Upper lobe of right lung (tissue), 1 donor: ENCODE measurements at places on chromosomes 3 and 15. TPM values are rescaled to one million over a fixed set of nuclear protein-coding genes. Genes with fewer than 3 reads are reported as not detected.
A peak's percentile ranks its signal among the peaks of the same experiment; 100 is the strongest.

DNA sequence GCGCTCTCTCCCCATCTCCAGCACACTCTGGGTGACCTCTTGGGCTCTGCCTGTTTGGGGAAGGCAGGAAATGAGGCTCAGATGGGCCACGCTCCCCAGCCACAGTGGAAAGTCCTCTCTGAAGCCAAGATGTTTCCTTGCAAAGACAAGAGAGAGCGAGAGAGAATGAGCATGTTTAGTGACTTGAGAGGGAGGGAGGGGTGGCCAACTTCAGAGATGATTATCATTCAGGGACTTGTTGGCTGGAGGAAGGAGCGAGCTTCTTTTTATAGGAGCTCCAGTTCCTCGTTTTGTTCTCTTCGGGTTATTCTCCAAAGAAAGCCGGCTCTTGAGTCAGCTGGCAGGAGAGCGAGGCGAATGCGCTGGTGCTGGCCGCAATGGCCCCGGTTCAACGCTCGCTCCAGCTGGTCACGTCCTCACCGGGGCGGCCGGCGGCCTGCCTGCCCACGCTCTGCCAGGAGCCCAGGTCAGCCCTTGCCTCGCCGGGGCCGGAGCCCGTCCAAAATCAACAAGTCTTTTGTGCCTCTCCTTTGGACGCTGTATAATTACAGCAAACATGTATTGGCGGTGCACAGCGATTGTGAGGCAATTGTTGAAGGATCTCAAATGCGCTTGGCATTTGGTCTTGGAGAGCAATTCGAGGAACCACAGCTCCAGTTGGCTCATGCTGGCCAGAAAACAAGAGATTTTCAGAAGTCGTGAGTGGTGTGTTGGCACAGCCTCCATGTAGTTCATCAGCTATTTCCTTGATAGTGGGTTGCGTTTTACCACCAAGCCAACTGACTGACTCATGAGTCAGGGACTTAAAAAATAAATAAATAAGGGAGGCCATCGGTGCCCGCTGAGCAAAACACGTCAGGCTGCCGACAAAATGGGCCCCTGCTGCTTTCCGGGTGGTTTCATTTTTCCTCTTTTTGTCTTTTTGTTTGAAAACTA, 288.6 kb downstream of the UACA start:
- peak overlapping the region; percentile 56 for H3K27ac ChIP-seq
- peak overlapping the region; percentile 18 for H3K4me3 ChIP-seq
- no peaks in the 10 kb centered on the region for H3K36me3 ChIP-seq
- peaks cover 32% of the 10 kb centered on the region for H3K4me1 ChIP-seq
- DNase-seq, result peak; percentile 90

DNA sequence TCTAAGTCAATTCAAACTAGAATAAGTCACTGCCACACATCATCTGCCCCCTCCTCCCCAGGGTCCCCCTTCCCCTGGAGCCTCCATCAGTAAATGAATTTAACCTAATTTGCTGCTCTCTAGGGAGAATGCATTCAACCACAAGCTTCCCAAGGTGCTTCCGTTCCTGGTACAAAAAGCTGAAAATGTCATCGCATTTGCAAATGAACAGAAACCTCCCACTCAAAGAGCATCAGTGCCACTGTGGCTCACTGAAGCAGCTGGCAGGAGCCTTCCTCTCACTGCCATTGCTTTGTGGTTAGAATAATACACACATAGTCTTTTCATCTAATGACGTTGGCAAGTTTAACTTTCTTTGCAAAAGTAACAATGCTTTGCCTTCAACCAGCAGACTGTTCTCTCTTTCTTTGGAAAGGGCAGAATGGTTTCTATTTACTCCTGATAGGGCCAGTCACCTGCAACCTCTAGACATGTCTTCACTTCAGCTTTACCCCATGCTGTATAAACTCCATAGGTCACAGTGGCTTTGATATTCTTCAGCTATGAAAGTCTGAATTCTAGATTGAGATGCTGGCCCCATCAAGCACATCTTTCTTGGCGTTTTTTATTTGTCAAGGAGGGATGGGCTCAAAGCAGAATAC, 238.1 kb downstream of the CPNE4 start:
- H3K4me3 ChIP-seq, result no peak overlapping the region
- H3K36me3 ChIP-seq, result no peaks in the 10 kb centered on the region
- H3K27me3 ChIP-seq, result no peaks in the 10 kb centered on the region
- peaks cover 10% of the 10 kb centered on the region for H3K4me1 ChIP-seq

GRCh38 chr3:10445561-10446175, 59.7 kb downstream of the ATP2B2 start:
- DNase-seq, result no peak
- no peaks in the 10 kb centered on the region for H3K36me3 ChIP-seq
- H3K27me3 ChIP-seq, result no peaks in the 10 kb centered on the region
- H3K4me1 ChIP-seq, result no peaks in the 10 kb centered on the region
- no peak overlapping the region for H3K4me3 ChIP-seq

- H3K27me3 ChIP-seq, result no peaks in the 10 kb centered on the region
- H3K4me3 ChIP-seq, result no peak overlapping the region
- H3K27ac ChIP-seq, result no peak overlapping the region
- H3K36me3 ChIP-seq, result no peaks in the 10 kb centered on the region
- DNase-seq, result no peak
Observed at GRCh38 chr15:77017091-77017660, 22.2 kb downstream of the PSTPIP1 start.

GRCh38 chr3:15266510-15267376, 60.7 kb downstream of the CAPN7 start:
- peaks cover 14% of the 10 kb centered on the region for H3K36me3 ChIP-seq
- no peak for DNase-seq
- no peaks in the 10 kb centered on the region for H3K27me3 ChIP-seq
- H3K27ac ChIP-seq, result peak overlapping the region; percentile 6
- H3K4me3 ChIP-seq, result no peak overlapping the region

- H3K27me3 ChIP-seq, result no peaks in the 10 kb centered on the region
- H3K36me3 ChIP-seq, result no peaks in the 10 kb centered on the region
- DNase-seq, result no peak
- H3K27ac ChIP-seq, result no peak overlapping the region
- no peak overlapping the region for H3K4me3 ChIP-seq
Observed at GRCh38 chr15:49115062-49115461, 40.3 kb downstream of the COPS2 start.

STAB1 gene
- total RNA-seq, result 152 TPM

FEZF2 gene
- not detected for total RNA-seq

DNA sequence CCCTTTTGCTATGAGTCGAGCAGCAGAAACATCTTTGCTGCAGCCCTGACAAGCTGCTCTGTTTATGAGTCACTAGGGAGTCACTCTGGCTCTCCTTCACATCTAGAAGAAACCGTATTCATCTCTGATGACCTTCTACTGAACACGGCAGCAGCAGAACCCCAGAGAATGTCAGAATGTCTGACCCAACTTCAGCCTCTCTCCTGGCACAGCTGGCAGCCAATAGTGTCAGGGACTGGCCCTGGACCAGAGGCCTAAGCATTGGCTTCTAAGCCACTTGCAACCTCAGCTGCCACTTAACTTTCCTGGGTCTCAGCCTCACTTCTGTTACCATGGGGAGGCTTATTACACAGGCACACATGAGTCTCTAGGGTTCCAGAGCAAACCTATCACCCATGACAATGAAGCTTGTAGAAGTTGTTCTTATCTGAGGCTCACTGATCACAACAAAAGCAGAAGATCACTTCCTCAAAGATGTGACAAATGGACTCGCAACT, 184.1 kb upstream of the TLE3 start:
- H3K4me3 ChIP-seq, result no peak overlapping the region
- H3K36me3 ChIP-seq, result no peaks in the 10 kb centered on the region

GRCh38 chr3:102810937-102811336, 376.1 kb downstream of the ZPLD1 start:
- no peak overlapping the region for H3K4me3 ChIP-seq
- no peaks in the 10 kb centered on the region for H3K27me3 ChIP-seq
- H3K4me1 ChIP-seq, result no peaks in the 10 kb centered on the region
- H3K27ac ChIP-seq, result no peak overlapping the region
- H3K36me3 ChIP-seq, result no peaks in the 10 kb centered on the region

- DNase-seq, result no peak
- H3K4me3 ChIP-seq, result no peak overlapping the region
- H3K27me3 ChIP-seq, result no peaks in the 10 kb centered on the region
- H3K36me3 ChIP-seq, result no peaks in the 10 kb centered on the region
- no peak overlapping the region for H3K27ac ChIP-seq
Observed at GRCh38 chr3:191238321-191238817, 39.3 kb downstream of the OSTN start.

MINAR1 gene
- 0.26 TPM for total RNA-seq

- H3K4me1 ChIP-seq, result no peaks in the 10 kb centered on the region
- no peaks in the 10 kb centered on the region for H3K27me3 ChIP-seq
- H3K4me3 ChIP-seq, result no peak overlapping the region
- no peak overlapping the region for H3K27ac ChIP-seq
- no peak for DNase-seq
Observed at GRCh38 chr3:111748132-111748531, 110.9 kb upstream of the PHLDB2 start.

DNA sequence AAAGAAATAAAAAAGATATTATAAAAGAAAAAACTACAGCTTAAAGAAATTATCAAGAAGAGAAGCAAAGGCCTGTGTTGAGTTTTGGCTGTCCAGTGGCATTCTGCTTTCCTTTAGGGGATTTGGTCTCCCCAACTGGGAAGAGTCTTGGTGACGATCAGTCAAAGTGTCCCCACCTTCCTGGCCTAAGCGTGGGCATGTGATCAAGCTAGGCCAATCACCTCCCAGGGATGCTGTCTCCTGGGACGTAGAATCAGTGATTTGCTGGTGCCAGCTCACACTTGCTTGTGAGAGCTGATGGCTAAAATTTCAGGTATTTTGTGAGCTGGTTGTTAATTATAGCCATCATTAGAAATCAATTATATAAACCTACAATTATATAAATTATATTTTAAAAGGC, 69.5 kb downstream of the ATP2B2 start:
- no peak for DNase-seq
- H3K4me3 ChIP-seq, result no peak overlapping the region
- no peaks in the 10 kb centered on the region for H3K4me1 ChIP-seq
- no peaks in the 10 kb centered on the region for H3K36me3 ChIP-seq
- no peaks in the 10 kb centered on the region for H3K27me3 ChIP-seq

OR5H15 gene
- not detected for total RNA-seq

DNA sequence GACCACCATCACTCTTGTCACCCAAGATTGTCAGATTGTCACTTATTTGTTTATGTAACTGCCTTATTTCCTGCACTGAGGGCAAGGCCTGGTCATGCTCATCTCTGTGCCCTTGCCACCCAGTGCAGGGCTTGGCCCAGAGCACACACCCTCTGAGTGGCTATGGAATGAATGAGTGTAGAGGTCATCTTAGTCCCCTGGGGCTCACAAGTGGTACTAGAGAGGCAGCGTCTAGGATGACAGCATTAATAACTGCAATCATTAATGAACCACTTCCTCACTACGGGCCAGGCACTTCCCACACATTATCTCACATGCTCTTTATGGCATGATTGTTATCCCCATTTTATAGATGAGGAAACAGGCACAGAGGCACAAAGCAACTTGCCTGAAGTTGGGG, 117.0 kb downstream of the SMAD6 start:
- H3K36me3 ChIP-seq, result no peaks in the 10 kb centered on the region
- no peak overlapping the region for H3K4me3 ChIP-seq
- H3K4me1 ChIP-seq, result no peaks in the 10 kb centered on the region
- no peaks in the 10 kb centered on the region for H3K27me3 ChIP-seq

OCA2 gene
- 0.55 TPM for total RNA-seq

DNA sequence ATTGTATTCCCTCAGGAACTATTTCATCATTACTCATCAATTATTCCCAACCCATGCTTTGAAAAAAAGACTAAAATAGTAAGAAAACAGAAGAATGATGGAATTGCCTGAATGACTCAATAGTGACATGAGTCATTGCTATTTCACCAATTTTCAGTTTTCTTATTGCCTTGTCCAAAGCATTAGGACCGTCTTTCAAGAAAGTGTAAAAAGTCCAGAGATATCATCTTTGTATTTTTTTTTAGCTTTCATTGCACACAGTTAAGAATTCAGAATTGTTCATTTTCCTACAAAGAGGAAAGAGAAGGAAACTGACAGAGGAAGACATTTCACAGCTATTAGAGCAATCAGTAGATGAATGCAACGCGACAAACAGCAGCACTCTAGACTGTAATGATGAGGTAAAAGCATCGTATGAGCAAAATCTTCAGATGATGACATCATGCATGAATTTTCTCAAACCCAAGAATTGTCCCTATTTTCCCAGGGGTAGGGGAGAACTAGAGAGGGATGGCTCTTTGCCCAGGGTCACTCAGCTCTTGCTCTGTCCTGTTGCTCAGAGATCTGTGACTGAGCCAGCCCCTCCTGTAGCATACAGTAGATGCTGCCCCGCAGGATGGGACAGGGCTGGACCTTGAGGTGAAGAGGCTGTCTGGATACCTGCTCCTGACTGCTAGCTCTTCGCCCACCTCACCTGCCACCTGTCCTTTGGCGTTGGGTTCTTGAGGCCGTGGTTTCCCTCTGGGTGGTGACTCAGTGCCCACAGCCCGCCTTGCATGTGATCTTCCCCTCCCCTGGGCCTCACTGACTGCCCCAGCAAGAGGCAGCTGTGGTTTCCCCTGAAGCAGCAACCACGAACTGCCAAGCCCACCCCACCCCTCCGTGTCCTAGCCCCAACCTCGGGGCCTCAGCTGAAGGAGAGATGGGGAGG, 84.8 kb downstream of the PPCDC start:
- peaks cover 16% of the 10 kb centered on the region for H3K4me1 ChIP-seq
- no peaks in the 10 kb centered on the region for H3K36me3 ChIP-seq
- no peak for DNase-seq

DNA sequence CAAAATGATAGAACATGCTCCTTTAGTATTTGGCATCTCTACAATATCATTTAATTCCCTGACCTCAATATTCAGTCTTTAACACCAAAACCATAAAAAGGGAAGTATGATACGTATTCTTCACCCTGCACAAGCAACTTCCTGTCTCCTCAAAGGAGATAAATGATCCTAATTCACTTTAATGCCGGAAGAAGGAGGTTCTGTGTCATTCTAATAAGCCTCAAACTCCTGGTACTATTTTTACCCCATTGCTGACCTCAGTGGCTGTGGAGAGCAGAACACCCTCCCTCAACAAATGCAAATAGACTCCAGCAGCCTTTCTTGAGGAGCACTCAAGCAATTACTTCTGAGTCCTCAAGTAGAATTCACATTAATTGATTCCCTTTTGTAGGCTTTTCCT, 173.3 kb downstream of the TMEM108 start:
- no peak for DNase-seq
- no peaks in the 10 kb centered on the region for H3K27me3 ChIP-seq
- no peaks in the 10 kb centered on the region for H3K36me3 ChIP-seq
- no peak overlapping the region for H3K27ac ChIP-seq
- H3K4me1 ChIP-seq, result peaks cover 16% of the 10 kb centered on the region

- no peaks in the 10 kb centered on the region for H3K27me3 ChIP-seq
- no peak for DNase-seq
- H3K27ac ChIP-seq, result no peak overlapping the region
- H3K4me3 ChIP-seq, result no peak overlapping the region
Observed at GRCh38 chr15:40985541-40986330, 32.5 kb downstream of the CHAC1 start.
